GM06990 (cell line): ENCODE measurements at places on chromosomes 3 and 15.

- DNase-seq = no peak
Measured at GRCh38 chr3:53668872-53669271, 174.5 kb downstream of the CACNA1D start.

GRCh38 chr3:38957296-38957695, 94.4 kb downstream of the SCN11A start:
- DNase-seq = no peak

GRCh38 chr15:49235446-49236124, 65.5 kb downstream of the GALK2 start:
- peak; percentile 39 for DNase-seq

GRCh38 chr3:133746712-133747066, 496 bp downstream of the TF start:
- no peak for DNase-seq

DNA sequence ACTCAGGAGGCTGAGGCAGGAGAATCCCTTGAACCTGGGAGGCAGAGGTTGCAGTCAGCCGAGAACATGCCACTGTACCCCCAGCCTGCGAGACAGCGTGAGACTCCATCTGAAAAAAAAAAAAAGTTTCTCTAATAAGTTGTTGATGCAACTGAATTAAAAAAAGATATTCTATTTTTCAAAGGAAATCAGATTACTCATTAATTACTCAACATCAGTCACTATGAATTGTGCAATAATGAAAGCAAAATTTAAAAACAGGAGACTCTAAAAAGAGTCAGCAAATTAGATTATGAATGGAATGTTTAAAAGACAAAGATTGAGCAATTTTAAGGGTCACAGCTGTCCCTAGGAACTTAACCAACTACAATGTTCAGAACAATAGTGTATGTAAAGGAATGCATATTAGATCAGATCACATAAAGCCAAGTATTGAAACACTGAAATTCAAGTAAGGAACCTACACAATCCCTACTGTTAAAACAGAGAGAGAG, 60.2 kb upstream of the SLC4A7 start:
- no peak for DNase-seq

DNA sequence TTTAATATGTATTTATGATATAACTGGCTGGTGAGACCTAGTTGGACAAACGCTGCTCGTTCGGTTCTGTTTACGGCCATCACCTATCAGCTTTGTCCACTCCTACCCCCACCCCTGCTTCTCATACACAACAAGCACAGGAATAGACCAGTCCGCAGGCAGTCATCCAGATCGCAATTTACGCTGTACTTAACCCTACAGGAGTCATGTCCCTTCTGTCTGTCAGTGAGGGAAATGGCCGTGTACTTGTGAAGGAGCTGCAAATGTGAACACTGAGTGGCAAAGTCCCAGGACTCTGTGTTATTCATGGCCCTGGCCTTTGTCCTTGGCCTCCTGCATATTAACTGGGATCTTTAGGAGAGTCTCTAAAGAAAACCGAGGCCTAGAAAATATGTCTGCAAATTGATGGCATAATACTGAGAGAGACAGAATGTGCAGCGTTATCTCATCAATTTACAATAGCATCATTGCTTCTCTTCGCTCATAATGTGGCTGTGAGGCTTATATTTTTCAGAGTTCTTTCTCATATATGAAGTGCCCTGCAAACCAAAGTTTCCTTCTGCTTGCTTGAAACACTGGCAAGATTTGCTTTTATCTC, 7.2 kb upstream of the ABHD10 start:
- no peak for DNase-seq

DNA sequence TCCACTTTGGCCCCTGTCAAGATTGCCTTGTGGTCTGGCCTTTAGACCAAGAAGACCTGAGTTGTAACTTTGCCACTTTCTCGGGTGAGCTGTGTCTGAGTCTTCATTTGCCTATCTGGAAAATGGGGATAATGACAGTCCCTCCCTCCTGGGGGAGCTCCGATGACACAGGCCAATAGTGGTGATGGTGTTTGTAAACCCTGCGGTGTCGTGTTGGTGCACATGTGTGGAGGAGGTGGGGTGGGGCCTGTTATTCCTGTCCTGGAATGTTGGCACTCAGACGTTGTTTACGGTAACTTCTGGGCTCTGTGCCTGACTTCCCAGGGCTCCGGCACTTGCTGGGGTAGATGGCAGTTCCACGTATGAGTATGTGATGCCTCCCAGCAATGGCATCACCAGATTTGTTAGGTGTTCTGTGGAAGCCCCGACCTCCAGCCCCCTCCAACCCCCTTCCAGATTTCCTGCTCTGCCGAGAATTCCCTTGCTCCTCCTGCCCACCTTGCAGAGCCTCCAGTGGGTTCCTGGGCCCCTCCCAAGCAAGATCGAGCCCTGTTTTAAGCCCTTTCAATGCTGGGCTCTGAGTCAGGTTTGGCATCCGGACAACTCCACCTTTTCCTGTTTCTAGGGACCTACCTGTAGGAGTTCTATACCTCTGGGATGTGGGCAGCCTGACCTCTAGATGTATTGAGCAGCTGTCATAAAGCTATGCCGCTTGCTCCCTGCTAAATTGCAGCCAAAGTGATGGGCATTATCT, 31.4 kb downstream of the HRH1 start:
- DNase-seq = no peak

DNA sequence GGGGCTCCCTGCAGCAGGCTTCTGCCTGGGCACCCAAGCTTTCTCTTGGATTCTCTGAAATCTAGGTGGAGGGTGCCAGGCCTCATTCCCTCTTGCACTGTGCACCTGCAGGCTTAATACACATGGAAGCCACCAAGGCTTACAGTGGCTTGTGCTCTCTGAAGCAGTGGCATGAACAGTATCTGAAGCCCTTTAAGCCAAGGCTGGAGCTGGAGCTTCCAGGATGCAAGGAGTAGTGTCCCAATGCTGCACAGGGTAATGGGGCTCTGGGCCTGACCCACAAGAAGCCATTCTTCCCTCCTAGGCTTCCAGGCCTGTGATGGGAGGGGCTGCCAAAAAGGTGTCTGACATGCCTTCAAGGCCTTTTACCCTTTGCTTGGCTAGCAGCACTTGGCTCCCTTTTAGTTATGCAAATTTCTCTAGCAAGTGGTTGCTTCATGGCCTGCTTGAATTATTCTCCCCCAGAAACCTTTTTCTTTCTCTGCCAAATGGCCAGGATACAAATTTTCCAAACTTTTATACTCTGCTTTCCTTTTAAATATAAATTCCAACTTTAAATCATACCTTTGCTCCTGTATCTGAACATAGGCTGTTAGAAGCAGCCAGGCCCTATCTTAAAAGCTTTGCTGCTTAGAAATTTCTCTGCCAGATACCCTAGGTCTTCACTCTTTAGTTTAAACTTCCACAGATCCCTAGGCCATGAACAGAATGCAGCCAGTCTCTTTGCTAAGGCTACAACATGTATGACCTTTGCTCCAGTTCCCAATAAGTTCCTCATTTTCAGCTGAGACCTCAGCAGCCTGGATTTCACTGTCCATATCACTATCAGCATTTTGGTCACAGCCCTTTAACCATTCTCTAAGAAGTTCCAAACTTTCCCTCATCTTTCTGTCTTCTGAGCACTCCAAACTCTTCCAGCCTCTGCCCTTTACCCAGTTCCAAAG, 201.1 kb upstream of the LRRFIP2 start:
- DNase-seq = no peak

DNA sequence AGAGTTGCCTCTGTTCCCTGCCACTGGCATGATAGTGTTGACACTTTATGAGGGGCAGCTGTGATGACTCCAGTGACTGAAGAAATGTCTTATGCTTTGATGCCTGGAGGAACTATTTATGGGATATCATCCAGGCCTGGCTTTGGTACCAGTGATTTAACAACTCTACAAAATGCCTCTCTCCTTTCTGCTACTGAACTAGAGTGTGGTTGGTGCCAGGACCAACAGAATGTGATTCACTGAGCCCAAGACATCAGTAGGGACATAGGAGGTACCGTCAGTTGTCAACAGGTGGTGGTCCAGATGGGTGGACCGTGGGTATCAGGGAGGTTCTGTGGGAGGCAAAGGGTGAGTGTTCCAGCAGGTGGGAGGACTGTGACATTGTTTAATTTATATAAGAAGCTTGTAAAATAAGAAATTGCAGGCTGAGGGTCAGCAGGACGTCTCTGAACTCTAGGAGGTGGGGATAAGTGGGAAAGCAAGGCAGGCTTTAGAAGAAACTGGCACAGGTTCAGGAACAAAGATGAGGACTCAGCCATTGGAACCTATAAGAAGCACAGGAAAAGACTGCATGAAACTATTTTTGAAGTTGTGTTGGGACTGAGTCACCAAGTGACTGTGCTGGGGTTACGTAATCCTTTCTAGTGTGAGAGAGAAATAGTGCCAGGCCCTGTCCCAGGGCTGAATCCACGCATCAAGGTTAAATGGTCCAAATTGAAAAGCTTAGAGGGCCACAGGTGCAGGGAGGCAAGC, 28.5 kb upstream of the SLC7A14 start:
- DNase-seq = no peak

DNA sequence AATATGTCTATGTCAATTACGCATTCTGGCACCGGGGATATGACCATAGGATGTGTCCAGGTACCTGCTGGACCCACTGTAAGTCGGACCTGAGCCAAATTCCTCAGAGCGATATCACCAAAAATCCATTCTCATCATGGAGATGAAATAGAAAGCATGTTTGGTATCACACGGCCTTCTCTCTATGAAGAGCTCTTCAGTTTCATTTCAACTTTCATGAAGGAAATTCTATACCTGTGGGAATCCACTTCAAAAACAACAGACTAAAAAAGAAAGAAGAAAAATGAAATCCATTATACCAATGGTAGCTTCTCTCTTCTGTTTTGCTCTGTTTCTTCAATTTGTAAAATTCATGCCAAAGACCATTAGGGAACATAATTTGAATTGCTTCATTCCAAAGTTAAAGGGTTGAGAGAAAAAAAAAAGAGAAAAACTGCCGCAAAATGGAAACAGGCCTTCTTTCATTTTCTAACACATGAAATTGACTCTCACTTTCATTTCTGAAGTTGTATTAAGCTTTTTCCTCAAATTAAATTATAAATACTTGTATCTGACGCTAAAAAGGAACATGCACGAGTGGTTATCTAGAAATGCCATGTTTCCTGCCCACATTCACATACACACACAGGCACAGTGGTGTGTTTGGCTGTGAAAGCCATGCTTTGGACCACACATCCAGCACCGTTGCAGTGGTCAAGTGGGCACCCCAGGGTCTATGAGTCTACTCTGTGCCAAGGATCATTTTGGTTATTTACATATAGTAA, 46.9 kb upstream of the DIPK2A start:
- peak; percentile 36 for DNase-seq

DNA sequence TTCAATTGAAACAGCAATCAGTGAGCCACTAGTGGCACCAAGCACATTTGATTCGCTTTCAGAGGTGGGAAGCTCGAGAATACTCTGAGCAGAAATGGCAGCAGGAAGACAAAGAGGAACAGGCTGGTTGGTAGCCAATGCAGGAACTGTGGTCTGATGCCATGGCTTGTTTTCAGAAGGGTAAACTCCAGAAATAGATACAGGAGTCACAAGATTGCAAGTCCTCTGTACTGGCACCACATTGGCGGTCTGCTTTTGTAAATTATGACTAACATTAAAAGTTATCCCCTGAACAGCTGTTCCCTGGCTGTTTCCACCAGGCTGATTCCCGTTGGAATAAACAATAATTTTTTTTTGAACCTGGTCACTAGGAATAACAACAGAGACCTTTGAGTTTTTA, 35.5 kb downstream of the USF3 start:
- DNase-seq = no peak

GRCh38 chr15:41408234-41408641, 5.9 kb upstream of the NDUFAF1 start:
- no peak for DNase-seq

DNA sequence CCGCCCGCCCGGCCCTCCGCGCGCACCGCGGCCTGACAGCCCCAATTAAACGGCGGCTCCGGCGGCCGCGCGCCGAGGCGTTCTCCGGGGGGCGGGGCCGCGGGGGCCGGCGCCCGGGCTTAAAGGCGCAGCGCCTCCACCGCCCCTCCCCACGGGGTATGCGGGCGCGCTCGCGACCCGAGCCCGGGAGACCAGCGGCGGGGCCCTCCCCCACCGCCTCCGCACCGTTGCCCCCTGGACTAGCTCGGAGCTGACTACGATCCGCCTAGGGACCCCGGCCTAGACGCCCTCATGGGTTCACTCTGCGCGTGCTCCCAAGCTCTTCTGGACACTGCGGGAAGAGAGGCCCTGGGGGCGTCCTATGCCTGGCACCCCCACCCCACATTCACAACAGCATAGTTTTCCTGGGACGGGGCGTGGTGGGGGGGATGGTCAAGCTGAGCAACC, at the start of gene DUSP7:
TSS of gene DUSP7 (minus strand) at position 51 of the 447 bp plus-strand sequence. CDS start 205 bp downstream, outside the sequence.
- peak; percentile 83 for DNase-seq

DNA sequence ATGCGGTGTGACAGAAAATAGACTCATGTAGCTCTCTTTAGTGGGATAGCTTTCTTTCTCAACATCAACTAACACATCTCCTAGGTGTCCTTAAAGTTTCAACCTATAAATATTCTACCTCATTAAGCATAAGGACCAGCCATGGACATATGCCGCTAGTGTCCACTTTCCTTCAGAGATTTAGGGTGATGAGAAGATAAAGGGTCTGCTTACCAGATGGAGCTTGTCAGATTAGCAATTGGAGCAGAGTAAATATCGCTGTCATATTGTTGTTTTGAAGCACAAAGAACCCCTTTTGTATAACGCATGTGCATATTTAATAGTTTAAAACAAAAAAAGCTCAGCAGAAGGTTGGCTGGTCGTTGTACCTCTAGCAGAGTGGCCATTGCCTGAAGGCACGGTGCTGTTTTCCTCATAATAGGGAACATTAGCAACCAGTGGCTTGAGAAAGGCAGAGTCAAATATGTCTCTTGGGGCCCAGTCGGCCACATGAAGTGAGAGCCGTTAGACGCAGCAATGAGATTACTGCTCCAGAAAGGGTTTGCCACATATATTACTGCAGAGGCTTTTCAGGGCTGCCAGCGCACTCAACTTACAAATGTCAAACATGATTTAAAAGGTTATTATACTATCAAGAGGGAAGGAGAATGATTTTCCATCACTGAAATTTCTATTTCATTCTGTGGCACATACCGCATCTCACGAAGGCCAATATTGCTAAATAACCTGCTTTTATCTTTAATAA, 264.2 kb downstream of the ROBO2 start:
- DNase-seq = no peak

- DNase-seq = no peak
Measured at GRCh38 chr15:39511000-39511915, 69.6 kb upstream of the THBS1 start.

DNA sequence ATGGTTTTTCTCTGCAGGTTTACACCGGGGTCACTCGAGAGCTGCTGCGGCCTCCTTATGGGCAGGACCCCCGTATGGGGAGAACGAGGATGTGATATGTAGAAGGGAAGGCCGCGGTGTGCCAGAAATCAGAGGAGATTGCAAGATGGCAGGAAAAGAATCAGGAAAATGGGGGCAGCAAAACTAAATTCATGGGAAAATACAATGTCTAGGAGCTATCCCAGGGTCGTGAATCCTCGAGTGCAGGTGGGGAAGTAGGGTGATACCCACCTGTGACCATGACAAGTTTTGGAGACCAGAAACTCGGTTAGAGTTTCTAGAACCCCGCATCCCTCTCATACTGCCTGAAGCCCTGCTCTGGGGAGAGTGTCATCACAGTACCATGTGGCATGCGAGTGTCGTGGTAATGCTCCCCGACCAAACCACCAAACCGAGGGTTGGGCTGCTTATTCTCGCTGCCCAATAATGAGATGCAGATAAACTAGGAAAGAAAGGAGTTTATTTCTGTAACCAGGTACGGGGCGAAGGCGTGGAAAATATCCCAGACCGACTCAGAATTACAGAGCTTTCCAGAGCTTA, 781 bp downstream of the TRNT1 start:
- DNase-seq = peak; percentile 17

GRCh38 chr15:37907136-37907535, 27.3 kb upstream of the TMCO5A start:
- no peak for DNase-seq

- no peak for DNase-seq
Measured at GRCh38 chr3:72250725-72251124, 465.8 kb upstream of the PROK2 start.
